ENCODE measurements at places on chromosomes 13 and 19. TPM values are rescaled to one million over a fixed set of nuclear protein-coding genes. Genes with fewer than 3 reads are reported as not detected.

GRCh38 chr19:46407856-46408663 lies 5.3 kb downstream of the CCDC8 start:
- DNase-seq, result no peak

HIF3A gene
- total RNA-seq, result 123 TPM

DNA sequence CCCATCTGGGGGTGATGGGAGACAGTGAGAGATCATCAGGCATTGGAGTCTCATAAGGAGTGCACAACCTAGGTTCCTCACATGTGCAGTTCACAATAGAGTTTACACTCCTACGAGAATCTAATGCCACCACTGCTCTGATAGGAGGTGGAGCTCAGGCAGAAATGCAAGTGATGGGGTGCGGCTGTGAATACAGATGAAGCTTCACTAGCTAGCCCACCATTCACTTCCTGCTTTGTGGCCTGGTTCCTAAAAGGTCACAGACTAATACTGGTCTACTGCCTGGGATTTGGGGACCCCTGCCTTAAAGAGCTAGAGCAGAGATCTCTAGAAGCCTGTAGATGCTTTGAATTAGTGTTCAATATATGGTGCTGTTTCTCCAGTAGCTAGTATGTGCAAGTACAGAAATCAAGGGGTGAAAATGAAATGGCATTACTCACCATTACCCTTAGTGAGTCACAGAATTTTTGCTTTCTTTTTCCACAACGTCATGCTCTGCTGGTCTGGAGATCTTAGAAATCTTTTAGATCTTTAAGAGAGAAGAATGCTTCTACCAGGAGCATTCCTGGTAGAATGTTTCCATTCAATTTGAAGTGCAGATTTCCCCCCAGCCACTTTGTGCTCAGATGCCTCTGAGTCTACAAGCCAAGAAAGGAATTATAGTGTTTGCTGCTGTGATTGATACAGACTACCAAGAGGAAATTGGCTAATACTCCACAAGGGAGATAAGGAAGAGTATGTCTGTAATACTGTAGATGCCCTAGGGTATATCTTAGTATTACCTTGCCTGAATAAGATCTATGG lies 2301.2 kb downstream of the PCDH9 start:
- no peak for DNase-seq

NALCN gene
- total RNA-seq, result 6.2 TPM

ATP8B3 gene
- 0.74 TPM for total RNA-seq

DNA sequence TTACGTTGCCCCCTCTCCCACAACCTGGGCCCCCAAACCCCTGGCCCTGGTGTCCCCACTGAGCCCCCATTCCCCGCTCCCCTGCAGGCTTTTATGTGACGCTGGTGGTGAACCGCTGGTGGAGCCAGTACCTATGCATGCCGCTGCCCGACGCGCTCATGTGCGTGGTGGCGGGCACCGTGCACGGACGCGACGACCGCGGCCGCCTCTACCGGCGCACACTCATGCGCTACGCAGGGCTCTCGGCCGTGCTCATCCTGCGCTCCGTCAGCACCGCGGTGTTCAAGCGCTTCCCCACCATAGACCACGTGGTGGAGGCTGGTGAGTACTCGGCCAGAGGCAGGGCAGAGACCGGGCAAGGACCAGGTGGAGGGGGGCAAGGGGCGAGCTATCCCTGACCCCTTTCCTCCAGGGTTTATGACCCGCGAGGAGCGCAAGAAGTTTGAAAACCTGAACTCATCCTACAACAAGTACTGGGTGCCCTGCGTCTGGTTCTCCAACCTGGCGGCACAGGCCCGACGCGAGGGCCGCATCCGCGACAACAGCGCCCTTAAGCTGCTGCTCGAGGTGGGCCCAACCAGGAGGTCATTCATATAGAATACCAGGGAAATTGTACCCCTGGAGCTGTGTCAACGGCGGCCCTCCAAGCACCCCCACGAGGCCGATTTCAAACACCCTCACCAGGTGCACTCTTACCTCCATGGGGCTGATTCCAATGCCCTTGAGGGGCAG lies 3.0 kb downstream of the BEST2 start:
- no peak for DNase-seq

DNA sequence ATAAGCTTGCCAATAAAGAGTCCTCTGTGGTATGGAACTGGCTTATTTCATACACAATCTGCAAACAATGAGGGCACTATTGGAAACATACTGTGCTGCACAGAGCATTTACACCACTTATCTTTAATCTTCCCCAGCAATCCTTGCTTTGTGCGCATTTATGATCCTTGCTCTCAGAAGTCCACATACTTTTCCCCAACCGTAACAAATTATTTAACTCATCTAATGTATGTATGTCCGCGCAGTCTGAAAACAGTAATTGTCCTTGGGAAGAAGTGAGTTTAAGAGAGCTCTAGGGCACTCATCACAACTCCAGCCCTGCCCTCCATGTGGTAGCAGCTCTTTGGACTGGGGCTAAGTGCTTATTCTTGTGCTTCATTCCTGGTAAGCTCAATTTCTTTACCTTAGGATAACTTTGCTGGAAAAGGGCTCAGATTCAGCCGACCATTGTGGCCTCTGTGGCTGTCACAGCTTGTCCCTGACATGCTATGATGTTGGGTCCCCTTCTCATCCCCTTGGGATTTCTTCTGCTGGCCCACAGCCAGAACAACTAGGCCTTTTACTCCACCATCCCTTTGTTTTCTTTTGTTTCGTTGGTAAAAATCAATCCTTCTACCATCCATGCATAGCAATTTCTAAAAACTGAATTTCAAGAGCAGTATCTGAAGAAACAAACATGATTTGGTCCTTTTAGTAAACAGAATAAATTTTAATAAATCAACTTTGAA lies 152.7 kb downstream of the TNFRSF19 start:
- no peak for DNase-seq

GZMM gene
- total RNA-seq, result 0.79 TPM

FREM2 gene
- 0.20 TPM for total RNA-seq

- no peak for DNase-seq
Measured at GRCh38 chr13:111319521-111319920, 921 bp upstream of the TEX29 start.

DNA sequence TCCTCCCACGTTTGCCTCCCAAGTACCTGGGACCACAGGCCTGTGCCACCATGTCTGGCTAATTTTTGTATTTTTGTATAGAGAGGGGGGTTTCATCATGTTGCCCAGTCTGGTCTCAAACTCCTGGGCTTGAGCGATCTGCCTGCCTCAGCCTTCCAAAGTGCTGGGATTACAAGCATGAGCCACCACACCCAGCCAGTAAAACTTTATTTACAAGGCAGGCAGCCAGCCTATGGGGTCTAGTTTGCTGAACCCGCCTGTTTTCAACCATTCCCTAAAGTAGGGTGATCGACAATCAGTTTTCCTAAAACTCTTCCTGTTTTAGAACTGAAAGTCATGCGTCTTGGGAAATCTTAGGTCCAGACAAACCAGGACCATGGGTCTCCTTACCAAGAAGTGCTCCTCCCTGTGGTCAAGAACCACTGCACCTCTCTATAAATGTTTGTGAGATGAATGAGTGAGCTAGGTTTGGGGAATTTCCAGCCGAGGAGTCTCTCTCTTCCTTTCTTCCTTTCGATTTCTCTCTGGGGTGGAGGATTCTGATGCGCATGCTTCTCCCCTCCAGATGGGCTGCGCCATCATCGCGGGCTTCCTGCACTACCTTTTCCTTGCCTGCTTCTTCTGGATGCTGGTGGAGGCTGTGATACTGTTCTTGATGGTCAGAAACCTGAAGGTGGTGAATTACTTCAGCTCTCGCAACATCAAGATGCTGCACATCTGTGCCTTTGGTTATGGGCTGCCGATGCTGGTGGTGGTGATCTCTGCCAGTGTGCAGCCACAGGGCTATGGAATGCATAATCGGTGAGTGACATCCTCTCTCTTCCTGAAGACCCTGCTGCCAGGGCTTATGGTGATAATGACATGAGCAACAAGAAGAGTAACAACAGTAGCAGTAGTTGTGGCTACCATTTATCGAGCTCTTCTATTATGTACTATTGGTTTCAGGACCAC lies 38.7 kb downstream of the ADGRE1 start:
- no peak for DNase-seq

DNA sequence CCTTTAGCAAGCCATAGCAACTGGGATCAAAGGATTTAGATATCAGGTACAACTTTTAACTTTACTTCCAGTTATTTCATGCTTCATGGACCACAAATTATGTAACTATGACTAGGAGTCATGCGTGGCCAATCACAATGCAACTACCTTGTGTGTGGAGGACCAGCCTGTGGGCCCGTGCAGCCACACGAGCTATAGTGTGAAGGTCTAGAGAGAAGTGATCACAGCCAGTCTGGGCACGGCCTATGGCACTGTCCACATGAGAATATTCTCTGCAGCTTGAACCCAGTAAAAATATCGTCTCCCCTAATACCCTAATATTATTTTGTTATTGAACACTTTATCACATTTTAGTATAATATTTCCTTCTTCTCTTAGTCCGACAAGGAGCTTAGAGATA lies 464.9 kb upstream of the MIR17HG start:
- no peak for DNase-seq

- DNase-seq, result no peak
Measured at GRCh38 chr13:113947311-113948033, 26.4 kb downstream of the C13orf46 start.

DNA sequence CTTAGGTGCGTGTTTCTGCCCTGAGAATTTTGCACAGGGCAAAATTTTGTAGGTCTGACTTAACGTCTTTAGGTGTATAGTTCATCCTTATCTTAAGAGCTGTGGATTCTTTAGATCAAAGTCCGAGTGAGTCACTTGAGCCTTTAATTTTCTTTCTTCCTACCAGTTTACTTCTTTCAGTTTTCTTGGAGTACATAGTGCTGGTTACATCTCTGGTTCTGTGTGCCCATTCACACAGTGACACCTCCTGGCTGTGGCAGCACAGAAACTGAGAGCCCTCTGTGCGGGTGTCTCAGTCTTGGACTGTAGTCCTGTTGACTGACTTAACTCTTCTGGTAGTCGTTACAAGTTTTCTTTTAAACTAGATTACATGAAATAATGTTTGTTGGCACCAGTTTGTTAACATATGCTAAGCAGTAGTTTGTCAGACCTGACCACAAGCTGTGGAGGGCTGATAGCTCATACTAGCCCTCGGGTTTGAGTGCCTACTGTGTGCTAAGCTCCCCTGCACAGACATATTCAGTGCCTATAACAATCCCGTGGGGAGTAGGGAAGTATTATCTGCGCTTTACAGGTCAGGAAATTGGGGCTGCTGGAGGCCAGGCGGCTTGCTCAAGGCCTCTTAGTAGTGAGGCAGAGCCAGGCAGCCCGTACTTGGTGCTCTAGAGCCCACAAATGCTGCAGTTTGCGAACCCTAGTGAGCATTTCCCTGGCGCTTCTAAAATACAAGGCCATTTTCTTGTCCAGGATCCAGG lies 1.6 kb downstream of the GATAD2A start:
- DNase-seq, result no peak

ZNF547 gene
- 2.4 TPM for total RNA-seq

DNA sequence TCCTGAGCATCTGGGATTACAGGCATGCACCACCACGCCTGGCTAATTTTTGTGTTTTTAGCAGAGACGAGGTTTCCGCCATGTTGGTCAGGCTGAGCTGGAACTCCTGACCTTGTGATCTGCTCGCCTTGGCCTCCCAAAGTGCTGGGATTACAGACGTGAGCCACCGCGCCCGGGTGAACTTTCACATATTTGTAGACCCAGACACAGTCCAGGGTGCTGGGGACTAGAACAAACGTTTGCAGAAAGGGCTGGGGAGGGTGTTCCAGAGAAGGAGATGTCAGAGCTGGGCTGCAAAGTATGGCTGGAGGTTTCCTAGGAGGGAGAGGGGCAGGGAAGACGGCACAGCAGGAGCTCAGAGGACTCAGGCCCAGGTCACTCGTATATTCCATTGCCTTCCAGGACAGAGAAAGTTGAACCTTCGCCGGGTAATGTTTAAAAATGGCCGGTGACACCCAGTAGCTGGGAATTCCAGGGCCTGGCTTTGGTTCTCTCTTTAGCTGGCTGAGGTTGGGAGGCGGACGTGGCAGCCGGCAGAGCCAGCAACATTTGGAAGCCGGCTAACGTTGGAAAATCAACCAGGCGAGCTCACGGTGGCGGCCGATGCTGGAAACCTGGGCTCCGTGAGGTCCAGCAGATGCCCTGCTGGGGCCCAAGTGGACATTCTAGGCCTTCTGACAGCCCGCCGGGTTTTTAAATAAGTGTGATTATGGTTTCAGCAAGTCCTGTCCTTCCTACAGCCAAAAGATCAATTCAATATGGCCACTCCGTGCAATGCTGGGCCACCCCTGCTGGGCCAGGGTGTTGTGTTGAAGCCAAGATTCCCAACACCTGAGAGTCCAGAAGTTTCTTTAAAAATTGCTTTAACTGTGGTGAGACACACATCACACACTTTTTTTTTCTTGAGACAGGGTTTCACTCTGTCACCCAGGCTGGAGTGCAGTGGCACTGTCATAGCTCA lies 41.5 kb downstream of the NFIC start:
- DNase-seq, result peak; percentile 77

GFY gene
- not detected for total RNA-seq

DNA sequence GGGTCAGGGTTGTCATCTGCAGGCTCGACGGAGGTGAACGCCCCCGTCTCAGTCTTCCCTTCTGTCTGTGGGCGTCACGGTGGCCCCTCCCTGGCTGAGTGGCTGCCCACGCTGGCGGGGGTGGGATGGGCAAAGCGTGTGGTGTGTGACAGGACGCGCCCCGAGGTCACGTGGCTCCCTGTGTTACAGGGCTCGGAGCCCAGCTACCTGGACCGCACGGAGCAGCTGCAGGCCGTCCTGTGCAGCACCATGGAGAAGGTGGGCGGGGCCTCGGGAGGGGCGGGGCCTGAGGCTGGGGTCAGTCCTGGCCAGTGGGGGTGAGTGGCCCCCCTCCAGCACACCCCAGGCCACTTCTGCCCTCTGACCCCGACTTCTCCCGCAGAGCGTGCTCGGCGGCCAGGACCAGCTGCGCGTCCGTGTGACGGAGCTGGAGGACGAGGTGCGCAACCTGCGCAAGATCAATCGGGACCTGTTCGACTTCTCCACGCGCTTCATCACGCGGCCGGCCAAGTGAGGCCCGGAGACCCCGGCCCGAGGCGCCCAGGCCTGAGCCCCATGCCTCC lies 6.3 kb upstream of the GRIN3B start:
- DNase-seq, result no peak

DNA sequence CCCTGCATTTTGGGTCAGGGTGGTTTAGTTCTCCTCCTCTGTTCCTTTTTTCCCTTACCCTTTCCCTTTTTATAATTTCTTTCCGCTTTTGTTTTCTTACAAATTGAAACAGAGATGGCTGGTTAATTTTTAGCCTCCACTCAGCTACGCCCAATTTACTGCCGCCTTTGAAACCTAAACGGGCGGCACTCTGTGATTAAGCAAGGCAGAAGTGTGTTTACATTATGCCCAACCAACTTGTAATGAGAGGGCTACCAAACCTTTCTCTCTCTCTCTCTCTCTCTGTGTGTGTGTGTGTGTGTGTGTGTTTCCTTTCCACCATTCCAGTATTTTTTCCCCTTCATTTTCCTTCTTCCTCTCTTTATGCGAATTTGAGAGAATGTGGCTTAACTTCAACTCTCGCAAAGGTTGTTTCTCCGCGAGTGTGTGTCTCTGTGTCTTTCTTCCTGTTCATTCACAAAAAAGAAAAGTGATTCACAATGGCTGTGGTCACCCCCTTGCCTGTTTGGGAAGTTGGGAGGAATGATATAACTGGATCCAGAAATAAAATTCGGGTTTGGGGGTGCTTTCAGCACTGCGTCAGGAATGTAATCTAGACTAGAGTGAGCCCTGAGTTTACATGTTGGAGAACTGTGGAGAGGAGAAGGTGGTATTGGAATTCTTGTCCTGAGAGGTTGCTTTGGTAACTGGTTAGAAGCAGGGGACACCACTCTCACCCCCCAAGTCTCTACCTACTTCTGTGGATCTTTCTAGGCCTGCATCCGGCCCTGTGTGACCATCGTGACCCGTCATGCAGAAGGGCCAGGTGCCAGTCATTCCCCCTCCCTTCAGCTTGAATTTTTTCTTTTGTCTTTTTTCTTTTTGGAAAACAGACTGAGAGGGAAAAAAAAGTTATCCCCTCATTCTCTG lies 31.4 kb downstream of the NFIX start:
- no peak for DNase-seq
